ENCODE measurements at places on chromosomes 1 and 21.

GRCh38 chr1:9280015-9280860, 12.5 kb upstream of the SPSB1 start:
- ATAC-seq = peak; percentile 68

- no peak for ATAC-seq
Observed at GRCh38 chr1:24935615-24936484, 5.8 kb upstream of the RUNX3 start.

DNA sequence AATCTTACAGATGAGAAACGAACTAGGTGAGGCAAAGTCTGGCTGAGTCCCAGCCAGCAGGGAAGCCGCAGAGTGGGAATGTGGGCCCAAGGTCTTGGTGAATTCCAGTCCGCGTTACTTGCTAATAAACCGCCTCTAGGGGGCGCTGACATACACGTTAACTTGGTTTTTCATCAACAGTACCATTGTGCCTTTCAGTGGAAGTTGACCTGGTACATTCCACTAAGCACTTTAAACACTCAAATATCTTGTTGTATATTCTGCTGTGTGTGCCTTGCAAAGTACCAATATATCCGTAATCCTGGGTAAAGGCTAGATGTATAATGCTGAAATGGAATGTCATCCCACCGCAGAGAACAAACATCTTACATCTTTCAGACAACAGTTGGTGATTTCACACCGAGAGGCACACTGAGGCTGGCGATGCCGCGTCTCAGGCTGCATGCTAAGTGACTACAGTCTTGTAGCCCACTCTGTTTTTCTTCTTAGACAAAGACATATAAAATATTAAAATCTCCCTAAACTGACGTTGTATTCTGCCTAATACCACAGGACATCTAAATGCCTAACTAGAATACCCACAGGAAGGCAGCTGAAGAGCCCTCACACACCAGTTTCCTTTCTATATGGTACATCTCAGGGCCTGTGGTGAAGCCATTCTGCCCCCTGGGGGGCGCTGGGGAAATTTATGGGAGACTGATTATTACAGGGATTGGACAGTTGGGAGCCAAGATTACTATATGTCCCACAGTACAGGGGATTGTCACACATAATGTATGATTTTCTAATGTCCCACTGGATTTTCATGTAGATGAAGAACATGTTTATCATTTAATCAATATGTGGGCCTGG, 49.2 kb upstream of the C1orf198 start:
- ATAC-seq = peak; percentile 59

DNA sequence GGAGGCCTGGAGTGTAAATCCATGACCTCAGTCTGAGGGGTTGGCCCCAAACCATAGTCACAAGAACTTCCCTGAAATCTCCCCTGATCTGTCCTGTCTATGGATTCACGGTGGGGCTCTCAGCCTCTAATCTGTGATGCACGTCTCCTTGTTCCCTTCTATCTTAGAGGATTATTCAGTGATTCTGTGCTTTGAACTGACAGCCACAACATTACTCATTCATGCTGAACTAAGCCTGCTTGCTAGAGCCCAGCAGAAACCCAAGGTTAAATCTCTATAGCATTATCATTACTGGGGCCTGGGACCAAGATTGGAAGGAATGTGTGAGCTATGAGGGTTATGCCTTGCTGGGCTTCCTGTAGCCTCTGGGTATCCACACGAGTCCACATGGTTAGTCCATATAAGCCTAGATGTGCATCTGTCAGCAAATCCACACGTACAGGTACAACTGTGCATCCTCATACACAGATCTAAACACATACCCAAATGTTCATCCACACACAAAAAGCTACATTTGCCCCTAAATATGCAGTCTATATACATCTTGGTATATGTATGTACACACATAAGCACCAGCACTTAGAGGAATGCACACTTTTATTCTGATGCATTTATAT, 22.4 kb upstream of the MAGOH start:
- ATAC-seq = no peak

DNA sequence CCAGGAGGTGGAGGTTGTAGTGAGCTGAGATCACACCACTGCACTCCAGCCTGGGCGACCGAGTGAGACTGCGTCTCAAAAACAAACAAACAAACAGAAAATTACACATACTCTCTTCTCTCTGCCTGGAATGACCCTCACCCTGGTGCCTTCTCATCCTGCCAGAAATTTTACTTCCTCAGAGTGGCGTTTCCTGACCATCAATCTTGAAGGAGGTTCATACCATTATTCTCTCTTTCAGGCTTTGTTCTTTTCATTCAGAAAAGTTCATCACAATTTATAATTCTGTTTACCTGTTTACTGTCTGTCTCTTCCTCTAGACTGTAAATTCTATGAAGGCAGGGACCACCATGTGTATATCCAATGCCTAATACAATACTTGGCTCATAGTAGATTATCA, 79.3 kb downstream of the RPS6KA1 start:
- ATAC-seq = no peak

DNA sequence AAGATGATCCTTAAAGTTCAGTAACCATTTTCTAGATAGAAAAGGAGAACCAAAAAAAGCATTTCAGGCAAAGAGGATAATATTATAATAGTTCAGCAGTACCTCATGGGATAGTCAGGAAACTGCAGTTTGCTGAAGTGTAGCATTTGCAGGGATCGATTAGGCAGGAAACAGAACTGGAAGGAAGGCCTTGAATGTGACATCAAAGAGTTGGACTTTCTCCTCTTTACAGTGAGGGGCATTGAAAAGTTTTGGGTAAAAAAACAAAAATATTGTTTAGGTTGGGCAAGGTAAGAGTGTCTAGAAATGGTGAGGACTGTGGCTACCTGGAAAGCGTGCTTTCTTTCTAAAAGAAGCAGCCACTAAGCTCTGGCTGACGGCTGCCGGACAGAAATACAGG, 8.0 kb upstream of the IRF6 start:
- ATAC-seq = no peak

DNA sequence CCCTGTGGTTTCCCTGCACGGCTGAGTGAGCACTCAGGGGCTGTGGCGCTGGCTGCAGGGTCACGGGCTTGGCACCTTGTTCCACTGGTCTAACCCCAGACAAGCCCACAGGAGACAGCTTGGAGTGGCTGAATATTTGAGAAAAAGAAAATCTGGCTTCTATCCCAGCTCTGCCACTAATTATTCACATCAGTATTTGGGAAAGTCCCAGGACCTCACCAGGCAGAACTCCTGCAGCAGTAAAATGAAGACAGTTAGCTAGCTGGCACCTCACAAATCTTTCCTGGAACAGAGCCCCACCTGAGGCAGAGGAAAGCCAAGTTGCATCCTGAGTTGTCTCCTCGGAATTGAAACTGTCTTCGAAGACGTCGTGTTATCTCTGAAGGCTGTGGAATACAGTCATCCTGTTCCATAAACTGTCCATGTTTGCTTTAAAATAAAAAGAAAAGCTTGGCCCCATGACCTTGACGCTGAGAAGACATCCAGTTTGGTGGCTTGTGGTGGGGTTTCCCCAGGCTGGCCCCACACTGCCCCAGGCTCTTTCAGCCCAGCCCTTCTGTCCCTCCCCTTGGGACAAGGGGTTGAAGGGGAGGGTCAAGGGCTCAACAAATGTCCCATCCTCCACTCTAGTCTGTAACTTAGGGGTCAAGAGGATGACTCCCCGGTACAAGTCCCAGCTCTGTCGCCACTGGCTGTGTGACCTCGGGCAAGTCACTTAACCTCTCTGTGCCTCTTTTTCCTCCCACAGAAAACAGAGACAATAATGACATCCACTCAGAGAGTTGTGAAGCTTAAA, 93.8 kb upstream of the TMPRSS2 start:
- no peak for ATAC-seq

DNA sequence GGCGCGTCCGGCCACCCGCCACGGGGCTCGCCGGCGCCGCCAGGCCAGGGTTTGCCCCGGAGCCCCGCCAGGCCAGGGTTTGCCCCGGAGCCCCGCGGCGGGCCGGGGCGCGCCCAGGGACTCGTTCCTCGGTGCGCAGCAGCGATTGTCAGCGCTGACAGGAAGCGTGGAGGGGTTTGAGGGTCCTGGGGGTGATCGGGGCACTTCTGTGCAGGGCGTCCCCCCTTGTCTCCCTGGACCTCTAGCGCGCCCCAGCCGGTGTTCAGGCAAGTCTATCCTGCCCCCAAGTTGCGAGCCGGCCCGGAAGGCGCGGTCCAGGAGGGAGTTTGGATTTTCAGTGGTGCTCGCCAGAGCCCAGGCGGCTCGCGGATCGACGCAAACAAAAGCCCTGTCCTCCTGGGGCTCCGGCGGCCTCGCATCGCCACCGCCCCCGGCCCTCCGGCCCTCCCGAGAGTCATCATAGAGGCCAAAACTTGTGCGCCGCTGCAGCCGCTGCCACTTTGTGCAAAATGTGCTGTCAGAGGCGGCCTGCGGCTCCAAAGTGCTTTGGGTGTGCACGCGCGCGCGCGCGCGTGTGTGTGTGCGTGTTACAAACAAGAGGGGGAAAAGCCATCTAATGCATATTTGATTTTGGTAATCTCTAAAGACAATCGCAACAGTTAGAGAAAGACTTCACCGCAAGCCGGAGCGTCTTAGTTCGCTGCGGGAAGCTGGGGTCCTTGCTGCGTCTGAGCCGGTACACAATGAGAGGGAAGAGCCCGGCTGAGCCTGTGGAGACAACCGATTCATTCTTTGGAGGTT, 1.0 kb downstream of the ROR1 start:
- ATAC-seq = no peak

GRCh38 chr1:30726236-30726635, 2.9 kb upstream of the MATN1 start:
- ATAC-seq = no peak

DNA sequence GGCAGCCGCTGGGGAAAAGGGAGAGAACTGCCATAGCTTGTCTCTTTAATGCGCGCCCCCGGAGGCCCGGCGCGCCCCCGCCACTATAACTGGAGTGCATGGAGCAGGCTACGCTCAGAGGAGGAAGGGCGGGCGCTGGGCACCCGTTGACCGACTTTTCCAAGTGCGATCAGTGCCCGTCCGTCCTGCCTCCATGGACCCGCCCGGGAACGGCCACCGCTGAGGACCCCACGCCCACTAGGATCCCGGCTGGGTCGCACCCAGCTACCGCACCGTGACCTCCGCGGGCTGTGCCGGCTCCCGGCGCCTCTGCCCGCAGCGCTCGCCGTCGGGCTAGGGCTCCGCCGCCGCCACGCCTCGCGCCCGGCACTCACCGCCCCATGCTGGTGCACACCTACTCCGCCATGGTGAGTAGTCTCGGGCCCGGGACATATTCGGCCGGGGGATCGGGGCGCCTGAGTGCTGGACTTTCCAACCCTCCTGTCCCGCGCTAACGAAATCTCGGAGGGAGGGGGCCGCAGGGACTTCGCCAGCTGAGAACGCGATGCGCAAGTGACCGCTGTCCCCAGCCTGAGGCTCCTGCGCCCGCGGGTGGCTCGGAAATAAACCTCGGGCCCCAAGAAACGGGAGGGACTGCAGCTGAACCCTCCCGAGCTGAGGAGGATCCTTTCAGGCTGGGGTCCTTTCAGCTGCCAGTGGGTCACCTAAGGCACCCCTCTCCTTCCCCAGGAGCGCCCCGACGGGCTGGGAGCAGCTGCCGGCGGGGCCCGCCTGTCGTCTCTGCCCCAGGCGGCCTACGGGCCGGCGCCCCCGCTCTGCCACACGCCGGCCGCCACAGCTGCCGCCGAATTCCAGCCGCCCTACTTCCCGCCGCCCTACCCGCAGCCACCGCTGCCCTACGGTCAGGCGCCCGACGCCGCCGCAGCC, at the start of gene TFAP2E:
Gene TFAP2E, plus strand, starts transcription at position 117 of the 927 bp plus-strand sequence. Its CDS starts 264 bp downstream, at position 381.
- ATAC-seq = peak; percentile 38

DNA sequence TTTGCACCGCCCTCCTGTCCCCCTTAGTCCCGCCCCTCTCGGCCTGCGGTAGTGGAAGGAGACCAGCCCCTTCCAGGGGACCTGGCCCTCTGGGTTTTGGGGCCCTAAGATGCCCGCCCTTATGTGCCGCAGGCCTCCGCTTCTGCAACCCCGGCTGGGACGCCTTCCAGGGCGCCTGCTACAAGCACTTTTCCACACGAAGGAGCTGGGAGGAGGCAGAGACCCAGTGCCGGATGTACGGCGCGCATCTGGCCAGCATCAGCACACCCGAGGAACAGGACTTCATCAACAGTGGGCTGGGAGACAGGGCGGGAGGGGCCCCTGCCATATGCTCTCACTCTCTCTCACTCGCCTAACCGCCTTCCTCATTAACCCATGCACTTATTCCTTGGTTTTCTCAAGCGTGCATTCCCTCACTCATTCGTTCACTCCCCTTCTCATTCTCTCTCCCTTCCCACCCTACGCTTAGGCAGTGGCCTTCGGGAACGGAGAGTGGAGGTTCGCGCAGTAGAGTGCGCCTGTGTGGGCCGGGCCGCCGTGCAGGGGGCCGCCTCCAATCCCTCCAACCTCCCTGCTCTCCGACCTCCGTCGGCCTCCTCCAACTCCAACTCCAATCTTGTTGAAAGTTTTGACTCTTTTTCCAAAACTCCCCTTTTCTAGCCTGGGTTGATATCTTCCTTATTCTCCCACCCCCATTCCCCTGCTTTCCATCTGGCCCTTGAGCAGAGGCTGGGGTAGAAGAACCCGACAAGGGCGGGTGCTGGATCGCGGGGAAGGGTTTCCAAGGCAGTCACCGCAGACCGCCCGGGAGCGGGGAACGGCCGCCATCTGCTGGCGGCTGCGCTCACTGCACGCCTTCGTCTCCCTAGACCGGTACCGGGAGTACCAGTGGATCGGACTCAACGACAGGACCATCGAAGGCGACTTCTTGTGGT, 15.2 kb downstream of the BCAN start:
- ATAC-seq = peak; percentile 10

GRCh38 chr1:227766015-227766634, 30.9 kb downstream of the SNAP47 start:
- peak; percentile 12 for ATAC-seq

DNA sequence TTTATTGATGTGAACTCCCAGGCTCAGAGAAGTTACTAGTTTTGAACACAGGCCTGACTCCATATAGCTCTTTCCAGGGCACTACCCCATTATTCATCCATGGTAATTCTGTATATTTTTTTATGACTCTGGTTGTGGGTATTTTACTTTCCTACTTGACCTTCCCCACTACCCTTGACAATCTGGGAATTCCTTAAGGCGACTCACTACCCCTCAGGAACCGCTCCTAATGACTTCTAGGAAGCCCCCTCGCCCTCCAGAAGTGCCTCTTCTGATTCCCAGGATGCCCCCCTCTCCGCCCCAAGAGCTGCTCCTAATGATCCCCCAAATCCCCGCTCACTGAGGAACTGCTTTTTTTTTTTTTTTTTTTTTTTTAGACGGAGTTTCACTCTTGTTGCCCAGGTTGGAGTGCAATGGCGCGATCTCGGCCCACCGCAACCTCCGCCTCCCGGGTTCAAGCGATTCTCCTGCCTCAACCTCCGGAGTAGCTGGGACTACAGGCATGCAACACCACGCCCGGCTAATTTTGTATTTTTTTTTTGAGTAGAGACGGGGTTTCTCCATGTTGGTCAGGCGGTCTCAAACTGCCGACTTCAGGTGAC, 972 bp upstream of the KDM4A start:
- no peak for ATAC-seq

GRCh38 chr1:1157426-1157913, 16.2 kb upstream of the TTLL10 start:
- ATAC-seq = peak; percentile 88

DNA sequence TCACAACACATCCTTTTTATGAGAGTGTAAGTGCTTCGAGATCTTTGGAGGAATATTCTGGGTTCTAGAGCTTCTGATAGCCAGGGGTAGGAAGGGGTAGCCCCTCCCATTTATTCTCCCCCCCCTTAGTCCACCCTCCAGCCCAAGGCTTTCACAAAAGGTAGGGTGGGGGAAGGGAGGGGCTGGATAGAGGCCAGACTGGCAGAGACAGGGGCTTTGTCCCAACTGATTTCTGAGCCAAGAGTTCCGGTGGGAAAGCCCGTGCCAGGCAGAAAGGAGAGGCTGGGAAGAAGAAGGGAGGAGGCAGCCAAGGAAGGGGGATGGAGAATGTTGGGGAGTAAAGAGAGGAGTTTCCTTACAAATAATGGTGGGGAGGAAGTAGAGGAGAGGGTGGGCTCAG, 3.1 kb downstream of the BCAN start:
- ATAC-seq = no peak

Measured in esophagus mucosa (tissue), 1 donor.